ENCODE measurements at places on chromosomes 16 and 17.

GRCh38 chr16:65668064-65668595 is 546.3 kb upstream of the CDH11 start:
- no peak for DNase-seq

DNA sequence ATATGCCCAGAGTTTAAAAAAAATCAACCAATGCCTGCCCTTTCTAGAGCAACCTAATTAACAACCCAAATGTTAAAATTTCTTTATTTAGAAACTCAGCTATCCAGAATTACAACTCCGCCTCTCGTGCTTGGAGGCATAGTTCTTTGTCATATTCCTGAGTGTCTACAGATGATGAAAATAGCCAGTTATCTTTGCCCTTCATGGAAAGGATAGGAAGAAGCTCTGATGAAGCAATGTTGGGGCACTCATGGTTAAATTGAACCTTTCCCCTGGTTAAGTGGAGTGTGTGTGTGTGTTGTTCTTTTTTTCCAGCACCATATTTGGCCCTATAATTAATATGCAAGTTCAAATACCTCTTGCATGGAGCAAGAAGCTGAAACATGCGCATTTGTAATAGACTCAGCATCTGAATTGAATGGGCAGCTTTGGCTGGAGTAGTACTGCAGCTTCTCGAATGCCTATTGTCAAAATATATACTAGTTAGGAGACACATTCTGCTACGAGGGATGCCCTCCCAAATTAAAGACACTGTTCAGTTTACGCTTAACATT is 506.2 kb downstream of the WWOX start:
- DNase-seq = no peak

DNA sequence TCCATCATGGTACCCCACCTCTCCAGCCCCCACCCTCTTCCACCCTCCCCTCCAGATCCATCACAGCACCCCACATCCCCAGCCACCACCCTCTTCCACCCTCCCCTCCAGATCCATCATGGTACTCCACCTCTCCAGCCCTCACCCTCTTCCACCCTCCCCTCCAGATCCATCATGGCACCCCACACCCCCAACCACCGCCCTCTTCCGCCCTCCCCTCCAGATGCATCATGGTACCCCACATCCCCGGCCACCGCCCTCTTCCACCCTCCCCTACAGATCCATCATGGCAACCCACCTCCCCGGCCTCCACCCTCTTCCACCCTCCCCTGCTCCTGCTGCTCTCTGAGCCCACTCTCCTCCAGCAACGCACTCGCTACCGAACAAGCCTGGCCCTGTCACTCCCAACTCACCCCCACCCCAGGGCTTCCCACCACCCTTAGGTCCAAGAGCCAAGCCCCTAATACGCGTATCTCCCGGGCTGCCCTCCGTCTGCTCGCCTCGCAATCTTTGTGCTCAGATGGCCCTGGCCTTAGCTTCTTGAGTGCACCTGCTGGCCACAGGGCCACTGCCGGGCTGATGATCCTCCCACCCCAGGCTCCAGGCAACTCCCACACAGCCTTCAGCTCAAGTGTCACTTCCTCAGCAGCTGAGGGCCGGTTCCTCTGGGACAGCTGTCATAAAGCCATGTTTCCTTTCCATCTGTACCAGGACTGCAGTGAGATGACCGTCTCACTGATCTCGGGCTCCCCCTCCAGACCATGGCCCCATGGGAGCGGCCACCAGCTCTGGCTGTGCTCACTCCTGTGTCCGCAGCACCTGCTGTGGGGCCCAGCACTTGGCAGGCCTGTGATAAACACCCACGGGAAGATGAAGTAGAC is 25.5 kb downstream of the KDM8 start:
- DNase-seq = no peak

GRCh38 chr17:319266-319665 is 33.3 kb downstream of the RPH3AL start:
- no peak for DNase-seq

DNA sequence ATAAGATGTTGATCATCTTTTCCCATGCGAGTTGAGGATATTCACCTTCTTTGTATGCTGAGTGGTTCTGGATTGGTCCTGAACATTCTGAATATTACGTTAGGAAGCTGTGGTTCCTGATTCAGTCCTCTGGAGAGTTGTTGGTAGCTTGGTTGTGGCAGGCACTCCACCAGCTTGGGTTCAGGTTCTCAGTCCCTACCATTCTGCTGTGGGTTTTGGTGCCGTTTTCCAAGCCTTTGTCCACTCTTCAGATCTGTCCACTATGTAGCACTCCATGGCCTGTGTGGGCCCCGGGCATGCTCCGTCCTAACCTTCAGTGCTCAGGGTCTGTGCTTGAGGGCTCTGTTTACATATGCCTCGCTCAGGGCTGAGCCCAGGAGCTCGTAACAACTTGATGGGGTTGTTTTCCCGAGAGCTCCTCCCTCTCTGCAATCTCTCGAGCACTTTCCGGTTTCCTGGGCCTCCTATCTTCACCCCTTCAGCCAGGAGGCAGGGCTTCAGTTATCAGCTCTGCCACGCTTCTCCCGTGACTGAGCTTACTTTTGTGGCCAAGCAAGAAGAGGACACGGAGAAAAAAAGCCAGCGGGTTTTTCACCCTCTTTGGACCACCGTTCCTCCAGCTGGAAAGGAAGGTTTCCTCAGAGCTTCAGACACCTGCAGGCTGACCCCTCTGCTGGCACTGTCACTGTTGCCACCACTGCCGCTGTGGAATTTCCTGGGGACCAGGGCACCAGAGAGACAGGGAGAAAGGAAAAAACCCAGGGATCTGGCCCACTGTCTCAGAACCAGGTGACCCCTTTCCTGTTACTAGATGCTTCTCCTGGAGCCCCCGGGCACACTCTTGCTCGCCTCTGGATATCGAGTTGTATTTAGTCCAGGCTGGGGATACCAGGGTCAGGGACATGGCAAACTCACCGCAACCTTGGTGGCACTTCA is 19.6 kb downstream of the KIAA0513 start:
- DNase-seq = no peak

- no peak for DNase-seq
These were observed 13.5 kb downstream of the SLC46A1 start for GRCh38 chr17:28392491-28392890.

DNA sequence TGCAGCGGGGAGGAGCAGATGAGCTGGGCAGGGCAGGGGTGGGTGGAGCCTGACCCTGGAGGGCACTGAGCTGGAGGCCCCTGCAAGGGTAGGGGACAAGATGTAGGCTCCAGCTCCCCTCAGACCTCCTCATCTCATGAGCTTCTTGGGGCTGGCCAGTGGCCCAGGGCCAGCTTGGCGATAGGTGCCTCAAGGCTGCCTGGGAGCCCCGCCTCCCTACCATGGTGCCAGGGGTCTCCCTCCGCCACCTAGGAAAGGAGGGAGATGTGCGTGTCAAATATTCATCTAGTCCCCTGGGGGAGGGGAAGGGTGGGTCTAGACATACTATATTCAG is 3.9 kb downstream of the HIRIP3 start:
- no peak for DNase-seq

DNA sequence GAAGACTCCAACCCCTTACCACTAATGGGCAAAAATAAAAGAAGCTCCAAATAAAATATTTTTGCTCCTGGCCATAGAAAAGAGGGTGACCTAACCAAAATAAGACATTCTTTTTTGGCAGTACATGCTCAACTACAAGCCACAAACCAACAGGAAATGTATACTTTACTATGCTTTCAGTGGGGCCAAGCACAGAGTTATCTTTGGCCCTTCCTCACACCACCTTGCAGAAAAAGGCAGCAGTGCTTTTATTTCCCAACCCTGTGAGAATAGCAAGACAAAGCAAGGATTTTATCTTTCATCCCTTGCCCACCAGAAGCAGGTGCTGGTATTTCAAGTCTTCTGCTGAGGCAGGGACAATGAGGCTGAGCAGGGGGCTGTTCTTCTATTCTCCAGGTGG is 1493.1 kb downstream of the CDH11 start:
- DNase-seq = no peak

DNA sequence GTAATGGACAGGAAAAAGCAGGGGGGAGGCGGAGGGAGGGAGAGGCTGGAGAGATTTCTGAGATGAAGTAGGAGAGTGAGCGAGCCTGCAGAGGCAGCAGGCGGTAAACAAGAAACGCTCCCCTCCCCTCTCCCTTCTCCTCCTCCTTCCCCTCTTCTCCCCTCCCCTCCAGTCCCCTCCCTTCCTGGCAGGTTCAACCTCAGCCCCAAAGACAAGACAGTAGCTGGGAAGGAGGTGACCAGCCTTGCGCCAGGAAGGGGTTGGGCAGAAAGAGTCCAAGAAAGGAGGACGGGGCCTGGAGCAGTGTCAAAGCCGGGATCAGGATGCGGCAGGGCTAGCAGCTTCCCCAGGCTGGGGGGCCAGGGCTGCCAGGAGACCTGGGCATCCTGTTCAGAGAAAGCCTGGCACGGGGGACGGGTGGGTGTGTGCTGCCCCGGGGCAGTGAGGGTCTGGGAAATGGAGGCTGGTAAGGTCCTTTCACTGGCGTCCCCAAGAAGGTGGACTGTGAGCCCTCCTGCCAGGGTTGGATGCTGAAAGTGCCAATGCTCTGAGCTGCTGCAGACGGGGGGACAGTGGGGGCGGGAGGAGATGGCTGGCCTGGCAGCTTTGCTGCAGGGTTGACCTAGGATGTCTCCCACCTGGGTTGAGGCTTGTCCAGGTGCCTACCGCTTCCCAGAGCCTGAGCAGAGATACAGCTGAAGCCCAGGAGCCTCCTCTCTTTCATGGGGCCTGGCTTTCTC is 261.6 kb upstream of the TNRC6C start:
- no peak for DNase-seq

- DNase-seq = no peak
These were observed 80.4 kb downstream of the EFCAB5 start for GRCh38 chr17:30021708-30022317.

- DNase-seq = no peak
These were observed 7.5 kb upstream of the ALKBH5 start for GRCh38 chr17:18176176-18176575.

DNA sequence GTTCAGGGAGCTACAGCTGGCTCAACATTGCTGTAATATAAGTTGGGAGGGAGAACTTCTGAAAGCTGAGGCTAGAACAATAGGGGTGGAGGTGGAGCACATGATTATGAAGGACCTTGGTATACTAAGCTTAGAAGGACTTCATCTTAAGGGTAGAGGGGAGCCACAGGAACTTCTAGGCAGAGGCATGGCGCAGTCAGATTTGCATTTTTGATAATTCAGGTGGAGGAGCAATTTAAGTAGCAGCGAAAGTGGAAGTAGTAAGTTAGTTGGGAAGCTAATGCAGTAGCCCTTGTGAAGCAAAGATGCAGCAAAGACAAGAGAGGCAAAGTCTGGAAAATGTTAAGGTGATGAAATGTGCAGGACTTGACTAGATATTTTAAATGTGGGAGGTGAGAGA is 144.1 kb downstream of the SPECC1 start:
- no peak for DNase-seq

DNA sequence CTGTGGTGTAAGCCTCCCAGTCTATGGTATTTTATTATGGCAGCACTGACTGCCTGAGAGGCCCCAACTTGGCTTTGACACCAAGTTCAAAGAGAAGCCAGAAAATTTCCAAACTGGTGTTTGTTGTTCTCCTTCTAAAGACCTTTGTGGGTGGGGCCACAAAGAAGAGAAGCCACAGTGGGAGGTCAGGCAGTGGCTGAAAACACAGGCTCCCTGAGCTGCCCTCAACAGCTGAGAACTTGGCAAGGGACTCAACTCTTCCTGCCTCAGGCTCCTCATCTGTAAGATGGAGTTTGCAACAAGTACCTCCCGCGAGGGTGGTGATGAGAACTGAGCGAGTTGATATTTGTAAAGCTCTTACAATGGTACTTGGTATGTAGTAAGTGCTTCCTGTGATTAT is 18.2 kb downstream of the CES5A start:
- DNase-seq = no peak

DNA sequence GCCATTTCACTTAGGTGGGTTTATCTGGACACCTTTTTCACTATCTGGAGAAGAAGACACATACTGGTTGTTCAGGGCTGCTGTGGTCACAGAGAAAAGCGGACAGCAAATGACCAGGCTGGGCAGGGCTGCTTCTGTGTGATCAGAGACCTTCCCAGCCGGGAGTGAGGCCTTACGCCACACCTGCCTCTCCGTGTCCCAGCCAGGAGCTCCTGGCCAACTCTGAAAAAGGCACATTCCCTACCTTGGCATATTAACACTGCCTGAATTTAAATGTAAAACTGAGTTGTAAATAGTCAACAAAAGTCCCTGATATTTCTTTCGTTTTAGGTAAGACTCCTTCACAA is 9.1 kb upstream of the SOST start:
- DNase-seq = no peak

DNA sequence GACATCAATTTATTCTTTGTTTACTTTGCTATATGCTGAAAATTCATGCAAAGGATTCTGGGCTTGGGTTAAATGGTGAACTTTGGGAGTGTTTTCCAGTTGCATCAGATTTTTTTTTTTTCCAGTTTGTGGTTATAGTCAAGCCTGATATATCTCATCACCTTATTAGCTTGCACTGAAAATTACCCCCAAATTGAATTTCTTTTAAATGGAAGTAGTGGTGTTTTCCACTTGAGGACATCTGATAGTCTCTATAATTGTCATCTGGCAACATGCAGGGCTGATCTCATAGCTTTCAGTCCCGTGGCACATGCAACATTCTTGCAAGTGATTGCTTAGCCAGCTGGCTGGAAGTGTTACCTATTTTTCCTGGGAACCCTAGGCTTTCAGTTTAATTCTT is 4.7 kb upstream of the KRTAP3-1 start:
- no peak for DNase-seq

- peak; percentile 52 for DNase-seq
These were observed 28.7 kb downstream of the ACSF3 start for GRCh38 chr16:89122322-89122851.

GRCh38 chr16:71961066-71962039 is 38.8 kb downstream of the PKD1L3 start:
- peak; percentile 73 for DNase-seq

DNA sequence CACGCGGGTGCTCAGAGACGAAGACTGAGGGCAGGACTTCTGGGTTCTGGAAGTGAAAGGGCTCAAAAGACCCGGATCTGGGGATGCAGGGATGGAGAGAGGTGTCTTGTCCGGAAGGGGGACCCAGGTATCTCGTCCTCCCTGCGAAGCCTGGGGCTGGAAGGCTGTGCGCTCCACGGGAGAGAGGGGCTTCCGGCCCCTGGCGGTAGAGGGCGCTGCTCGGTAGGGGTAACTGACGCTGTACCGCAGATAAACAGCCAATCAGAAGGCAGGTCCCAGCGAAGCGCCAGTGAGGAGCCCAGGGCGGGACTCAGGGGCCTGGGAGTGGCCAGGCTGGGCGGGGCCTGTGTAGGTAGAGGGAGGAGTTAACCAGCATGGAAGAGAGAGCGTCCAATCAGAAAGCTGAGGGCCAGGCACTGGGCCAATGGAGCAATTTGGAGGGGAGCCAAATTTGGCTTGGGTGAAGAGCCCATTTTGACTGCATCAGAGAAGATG is 804 bp downstream of the TGFB1I1 start:
- peak; percentile 85 for DNase-seq
